CD4-positive, alpha-beta memory T cell (primary cell): ENCODE measurements at places on chromosomes 7 and 10. TPM values are rescaled to one million over a fixed set of nuclear protein-coding genes. Genes with fewer than 3 reads are reported as not detected.

DNA sequence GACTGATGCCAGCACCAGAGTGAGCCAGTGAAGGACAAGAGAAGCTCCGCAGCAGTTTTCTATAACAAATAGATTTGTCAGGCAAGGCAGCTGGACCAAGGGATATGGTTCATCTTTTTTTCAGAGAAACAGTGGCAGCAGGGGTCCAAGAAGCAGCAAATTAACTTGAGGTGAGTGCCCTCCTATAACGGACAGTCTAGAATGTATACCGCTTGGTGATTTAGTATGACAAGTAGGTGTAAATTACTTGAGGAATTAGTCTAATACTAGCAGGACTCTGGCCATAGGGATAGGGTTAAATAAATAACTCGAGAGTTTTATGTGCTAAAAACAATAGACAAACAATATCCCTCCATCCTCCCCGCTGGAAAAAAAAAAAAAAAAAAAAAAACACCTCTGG lies 153.0 kb upstream of the WNT16 start:
- DNase-seq: no peak

GRCh38 chr7:1234881-1235500 lies 2.3 kb downstream of the UNCX start:
- DNase-seq: no peak

DNA sequence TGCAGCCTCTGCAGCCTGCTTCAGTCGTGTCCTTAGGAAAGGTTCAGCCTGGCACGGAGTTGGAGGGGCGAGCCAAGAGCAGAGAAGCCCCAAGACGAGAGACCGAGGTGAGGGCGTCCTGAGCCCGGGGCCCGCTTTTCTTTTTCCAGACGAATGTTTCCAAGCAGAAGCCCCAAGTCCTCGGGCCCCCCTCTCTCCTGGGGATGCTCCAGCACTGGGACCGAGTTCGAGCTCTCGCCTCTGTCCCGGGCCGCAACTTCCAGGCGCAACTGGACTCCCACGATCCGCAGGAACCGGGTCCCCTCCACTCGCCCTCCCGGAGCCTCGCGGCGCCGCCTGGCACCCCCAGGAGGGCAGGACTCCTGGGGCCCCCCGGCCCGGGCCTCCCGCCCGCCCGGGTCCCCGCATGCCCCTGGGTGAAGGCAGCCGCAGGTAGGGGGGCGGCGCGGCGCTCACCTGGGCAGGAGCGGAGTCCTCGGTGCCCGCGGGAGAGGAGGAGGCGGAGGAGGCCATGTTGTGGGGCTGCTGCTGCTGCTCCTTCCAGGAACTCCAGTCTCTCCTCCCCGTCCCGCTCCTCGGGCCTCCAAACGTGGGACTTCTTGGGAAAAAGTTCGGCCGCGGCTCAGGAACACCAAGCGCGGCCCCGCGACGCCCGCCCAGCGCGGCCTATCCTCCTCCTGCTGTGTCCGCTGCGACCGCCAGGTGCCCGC lies 45.3 kb upstream of the CDK1 start:
- DNase-seq: peak; percentile 67

GRCh38 chr7:41107938-41108448 lies 594.9 kb downstream of the INHBA start:
- DNase-seq: no peak

- no peak for DNase-seq
These were observed 9.1 kb downstream of the DYNC2I1 start for GRCh38 chr7:158865462-158865922.

- no peak for DNase-seq
These were observed 55.4 kb upstream of the KIF5B start for GRCh38 chr10:32111585-32111984.

- DNase-seq: no peak
These were observed 21.7 kb upstream of the PWWP2B start for GRCh38 chr10:132375116-132375794.

- DNase-seq: no peak
These were observed 335.4 kb upstream of the NRP1 start for GRCh38 chr10:33669904-33670303.

- no peak for DNase-seq
These were observed 137.6 kb downstream of the LYZL1 start for GRCh38 chr10:29426420-29426819.

DNA sequence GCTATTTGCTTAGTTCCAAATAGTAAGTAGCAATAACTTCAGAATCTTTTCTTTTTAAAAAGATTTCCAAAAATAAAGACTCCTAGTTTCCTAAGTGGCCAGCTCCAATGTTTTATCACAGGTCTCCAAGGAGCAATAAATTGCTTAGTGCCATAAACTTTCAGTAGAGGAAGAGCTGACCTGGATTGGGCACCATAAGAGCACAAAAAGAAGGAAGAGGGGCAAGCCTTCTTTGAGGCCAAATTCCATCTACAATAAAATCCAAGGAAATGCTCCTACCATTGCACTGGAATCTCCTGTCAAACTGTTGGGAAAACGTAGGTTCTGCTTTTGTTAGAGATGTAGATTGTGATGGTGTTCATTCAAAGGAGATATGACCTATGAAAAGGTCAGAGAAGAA lies 64.0 kb downstream of the DENND2A start:
- no peak for DNase-seq

GRCh38 chr7:604001-604883 lies 84.6 kb upstream of the PDGFA start:
- DNase-seq: peak; percentile 92

DNA sequence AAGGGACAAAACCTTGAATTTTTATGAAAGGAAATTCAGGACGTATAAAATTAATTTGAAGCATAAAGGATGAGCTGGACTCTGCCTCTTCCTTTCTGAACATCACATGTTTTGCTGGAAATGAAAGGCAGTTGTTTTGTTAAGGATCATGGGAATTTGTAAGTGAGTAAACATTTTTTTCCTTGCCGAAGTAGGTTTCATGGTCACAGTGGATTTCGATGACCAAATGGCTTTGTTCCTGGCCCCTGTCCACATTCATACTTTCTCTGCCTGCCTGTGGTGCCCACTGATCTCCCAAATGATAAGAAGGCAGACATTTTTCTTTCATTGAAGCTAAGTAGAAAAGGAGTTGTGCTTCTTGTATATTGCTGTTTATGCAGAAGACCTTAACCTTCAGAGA lies 104.2 kb downstream of the ARID5B start:
- no peak for DNase-seq

- DNase-seq: peak; percentile 25
These were observed 846 bp downstream of the MINPP1 start for GRCh38 chr10:87505366-87506111.

- no peak for DNase-seq
These were observed 31.4 kb downstream of the LRRC27 start for GRCh38 chr10:132363376-132363775.

DNA sequence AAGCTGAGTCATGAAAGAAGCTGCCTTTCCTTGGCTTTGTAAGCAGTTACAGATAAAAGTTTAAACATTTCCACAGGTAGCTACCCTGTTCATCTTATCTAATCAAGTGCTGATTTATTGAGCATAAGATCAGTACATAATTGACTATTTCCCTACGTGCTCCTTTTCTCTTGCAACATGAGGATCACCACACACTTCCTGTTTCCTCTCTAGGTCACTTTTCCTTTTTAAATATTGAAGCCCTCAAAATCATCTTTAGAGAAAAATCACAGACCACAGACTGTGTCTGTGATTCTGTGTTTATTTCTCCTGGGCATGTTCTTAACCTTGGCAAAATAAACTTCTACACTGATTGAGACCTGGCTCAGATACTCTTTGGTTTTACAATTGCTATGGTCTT lies 69.5 kb downstream of the ZNF37A start:
- DNase-seq: no peak

- DNase-seq: no peak
These were observed 10.3 kb downstream of the FAM241B start for GRCh38 chr10:69640196-69640980.

DNA sequence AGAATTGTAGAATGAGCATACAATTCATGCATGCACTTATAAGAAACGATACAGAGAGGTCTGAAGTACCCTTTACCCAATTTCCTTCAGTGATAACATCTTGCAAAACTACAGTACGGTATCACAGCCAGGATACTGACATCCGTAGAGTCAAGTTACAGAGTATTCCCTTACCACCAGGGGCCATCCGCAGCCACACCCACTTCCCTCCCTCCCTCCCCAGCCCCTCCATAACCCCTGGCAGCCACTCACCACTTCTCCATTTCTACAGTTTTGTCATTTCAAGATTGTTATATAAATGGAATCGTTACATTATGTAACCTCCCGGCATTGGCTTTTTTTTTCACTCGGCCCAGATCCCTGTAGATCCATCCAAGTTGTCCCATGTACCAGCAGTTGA lies 113.6 kb upstream of the RET start:
- DNase-seq: no peak

DNA sequence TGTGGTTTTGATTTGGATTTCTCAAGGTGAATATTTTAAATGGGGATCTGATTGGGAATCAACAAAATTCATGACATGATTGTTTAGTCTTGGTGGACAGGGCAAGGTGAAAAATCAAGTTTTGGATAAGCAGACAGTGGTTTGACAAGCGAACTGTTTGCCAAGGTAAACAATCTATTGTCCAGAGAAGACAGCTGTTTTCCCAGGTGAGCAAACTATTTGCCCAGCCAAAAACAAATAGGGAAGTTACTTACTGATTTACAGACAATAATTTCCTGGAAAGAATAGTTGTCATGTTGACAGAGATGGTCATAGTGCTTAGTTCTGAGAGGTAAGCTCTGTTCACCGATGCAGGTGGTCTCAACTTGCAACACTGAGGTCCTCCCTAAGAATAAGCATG lies 94.0 kb upstream of the STEAP1B start:
- no peak for DNase-seq

DNA sequence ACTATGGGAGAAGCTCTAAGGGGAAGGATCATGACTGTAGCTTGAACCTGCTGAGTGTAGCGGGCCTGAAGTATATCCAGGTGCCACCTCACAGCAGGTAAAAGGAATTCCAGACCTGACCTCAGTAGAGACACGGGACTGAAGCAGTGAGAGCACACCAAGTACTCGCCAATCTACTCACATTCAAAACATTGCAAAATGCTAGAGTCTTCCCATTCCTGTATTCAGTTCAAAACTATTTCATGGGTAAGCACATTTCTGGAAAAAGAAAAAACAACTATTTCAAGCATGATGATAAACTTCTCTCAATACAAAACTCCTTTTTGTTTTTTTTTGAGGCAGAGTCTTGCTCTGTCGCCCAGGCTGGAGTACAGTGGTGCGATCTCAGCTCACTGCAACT lies 121.9 kb upstream of the AUTS2 start:
- no peak for DNase-seq

DNA sequence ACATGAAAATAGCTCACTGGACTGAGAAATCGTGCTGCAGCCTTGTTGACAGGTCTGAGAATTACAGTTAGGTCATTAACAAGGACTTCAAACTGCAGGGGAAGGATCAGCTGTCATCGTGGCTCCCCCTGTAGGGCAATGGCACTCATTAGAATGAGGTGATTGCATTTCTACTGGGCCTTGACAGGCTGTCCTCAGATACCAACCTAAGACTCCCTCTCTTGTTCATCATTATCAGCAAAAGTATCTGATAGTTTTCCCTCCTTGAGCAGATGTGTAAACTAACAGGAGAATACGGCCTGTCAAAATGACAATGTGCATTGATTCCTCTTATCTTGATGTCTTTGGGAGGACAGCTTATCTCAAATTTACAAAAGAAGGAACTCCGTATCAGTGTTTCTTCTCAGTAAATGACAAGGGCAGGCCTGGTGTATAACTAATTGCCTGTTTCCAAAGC lies 648.5 kb upstream of the LRRN3 start:
- DNase-seq: no peak

DNA sequence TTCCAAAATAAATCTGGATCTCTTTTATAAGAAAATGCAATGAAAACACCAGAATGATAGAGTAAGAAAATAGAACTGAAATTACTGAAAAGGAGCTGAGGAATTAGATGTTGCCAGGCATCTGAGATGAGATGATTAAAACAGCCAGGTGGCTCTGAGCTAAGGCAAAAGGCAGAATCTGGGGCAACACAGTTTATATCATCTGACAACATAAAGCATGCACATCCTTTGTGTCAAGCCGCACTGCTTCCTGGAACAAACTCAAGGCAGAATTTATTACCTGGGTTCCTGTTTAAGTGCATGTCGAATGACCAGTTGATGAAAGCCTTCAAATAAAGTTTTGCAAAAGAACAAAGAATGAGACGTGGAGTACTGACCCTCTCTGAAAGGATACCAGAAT lies 247.0 kb downstream of the SNX10 start:
- DNase-seq: no peak

DNA sequence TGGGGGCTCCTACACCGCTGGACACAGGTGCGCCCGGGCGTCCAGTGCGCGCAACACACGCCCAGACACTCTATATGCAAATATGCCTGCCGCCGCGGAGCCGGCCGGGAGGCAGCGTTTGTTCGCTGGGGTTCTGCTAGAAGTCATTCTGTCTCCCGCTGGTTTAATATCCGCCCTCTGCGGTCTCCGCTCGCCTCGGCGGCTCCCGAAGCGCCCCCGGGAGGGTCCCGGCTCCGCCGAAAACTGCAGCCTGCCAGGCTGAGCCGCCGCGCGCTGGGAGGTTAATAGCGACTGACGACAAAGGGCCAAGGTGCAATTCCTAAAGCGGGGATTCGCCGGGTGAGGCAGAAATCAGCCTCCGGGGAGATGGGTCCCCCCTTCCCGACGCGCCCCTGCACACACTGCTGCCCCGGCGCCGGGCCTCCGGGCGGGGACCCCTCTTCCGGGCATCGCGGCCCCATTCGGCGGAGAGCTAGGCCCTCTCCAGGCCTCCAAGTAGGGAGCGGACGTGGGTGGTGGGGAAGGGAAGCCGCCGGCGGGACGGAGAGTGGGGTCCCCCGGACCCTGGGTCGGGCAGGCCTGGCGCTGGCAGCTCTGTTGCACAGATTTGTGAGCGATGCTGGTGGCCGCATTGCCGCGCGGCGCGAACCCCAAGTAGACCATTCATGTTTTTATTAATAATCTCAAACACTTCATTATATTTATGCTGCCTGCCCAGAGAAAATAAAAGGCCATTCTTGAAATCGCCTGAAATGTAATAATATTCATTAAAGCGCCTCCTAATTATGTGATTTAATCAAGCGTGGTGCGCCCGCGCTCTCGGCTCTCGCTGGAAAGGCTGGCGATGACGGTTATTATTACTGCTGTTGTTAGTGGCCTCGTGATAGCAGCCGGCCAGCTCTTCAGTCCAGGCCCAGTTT lies 9.1 kb downstream of the EN2 start:
- no peak for DNase-seq

- peak; percentile 38 for DNase-seq
These were observed 57.6 kb downstream of the MALSU1 start for GRCh38 chr7:23356726-23357125.

GRCh38 chr7:102304668-102305067 lies 18.0 kb downstream of the SH2B2 start:
- DNase-seq: no peak

GRCh38 chr10:14570800-14571199 lies 203.9 kb downstream of the FAM107B start:
- DNase-seq: peak; percentile 42

GJD4 gene
- total RNA-seq: not detected

SYT15B gene
- total RNA-seq: not detected

TRIM73 gene
- 30.5 TPM for total RNA-seq

GLCCI1 gene
- total RNA-seq: 46.7 TPM

C7orf33 gene
- not detected for total RNA-seq

RAB18 gene
- 83.3 TPM for total RNA-seq

GIMAP8 gene
- 62.5 TPM for total RNA-seq

LIPF gene
- total RNA-seq: not detected

FAM24B gene
- 12.8 TPM for total RNA-seq

CBLL1 gene
- 82.8 TPM for total RNA-seq

PGAM2 gene
- 1.1 TPM for total RNA-seq

IDE gene
- total RNA-seq: 40.2 TPM

NSUN6 gene
- total RNA-seq: 43.4 TPM

FAM237B gene
- not detected for total RNA-seq

PLAC9 gene
- not detected for total RNA-seq

TWIST1 gene
- total RNA-seq: not detected

HGF gene
- total RNA-seq: not detected

CLRN3 gene
- not detected for total RNA-seq

SSC4D gene
- total RNA-seq: not detected
